GM04503 (cell line): ENCODE measurements at places on chromosomes 2 and 18.

- peak; percentile 37 for DNase-seq
Measured at GRCh38 chr2:230418341-230419016, 2.5 kb downstream of the SP100 start.

DNA sequence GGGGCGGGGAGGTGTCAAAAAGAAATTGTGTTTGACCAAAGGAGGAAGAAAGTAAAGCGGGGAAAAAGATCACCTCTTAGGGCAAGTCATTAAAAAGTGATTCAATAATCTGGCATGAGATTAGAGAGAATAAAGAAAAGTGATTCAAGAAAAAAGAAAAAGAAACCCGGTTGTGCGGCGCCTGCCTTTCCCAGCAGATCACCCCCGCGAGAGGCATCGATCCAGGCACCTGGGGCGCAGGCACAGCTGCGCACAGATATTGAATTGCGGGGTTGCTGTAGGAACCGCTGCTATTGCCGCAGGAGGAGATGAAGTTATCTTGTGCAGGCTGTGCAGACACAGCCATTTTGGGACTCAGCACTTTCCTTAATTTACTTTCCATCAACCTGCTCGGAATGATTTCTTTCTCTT lies 71.2 kb downstream of the PLB1 start:
- no peak for DNase-seq

DNA sequence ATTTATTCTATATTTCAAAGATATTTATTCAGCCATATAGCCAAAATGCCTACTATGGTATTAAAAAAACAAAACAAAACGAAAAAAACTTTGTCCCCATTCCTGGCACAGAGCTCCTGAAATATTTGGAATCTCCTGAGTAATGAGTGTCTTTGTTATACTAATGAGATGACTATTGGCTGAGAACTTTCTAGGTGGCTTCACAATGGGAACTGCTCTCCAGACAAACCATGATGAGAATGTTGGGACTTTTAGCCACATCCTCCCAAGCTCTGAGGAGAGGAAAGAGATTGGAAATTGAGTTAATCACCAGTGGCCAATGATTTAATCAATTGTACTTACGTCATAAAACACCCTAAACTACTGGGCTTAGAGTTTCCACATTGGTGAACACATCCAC lies 631.8 kb upstream of the SETBP1 start:
- no peak for DNase-seq

GRCh38 chr2:202780514-202781021 lies 91.0 kb downstream of the ICA1L start:
- DNase-seq = no peak

DNA sequence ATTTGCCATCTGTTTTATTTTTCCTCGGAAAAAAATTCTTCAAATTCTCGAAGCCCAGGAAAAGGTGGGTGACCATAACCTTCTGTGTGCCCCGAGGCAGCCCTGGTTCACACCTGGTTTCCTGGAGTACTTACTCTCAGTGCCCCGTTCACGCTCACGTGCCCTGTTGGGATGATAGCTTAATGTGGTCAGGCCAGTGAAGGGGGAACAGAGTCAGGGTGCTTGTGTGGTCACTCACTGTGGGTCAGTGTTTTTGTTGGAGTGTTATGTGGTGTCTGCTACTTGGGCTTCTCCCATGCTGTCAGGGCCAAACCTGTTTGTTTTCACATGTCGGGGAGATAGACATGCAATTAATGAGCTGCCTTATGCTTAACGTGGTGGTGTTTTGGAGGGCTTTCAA lies 78.1 kb downstream of the MAP4K4 start:
- DNase-seq = no peak

DNA sequence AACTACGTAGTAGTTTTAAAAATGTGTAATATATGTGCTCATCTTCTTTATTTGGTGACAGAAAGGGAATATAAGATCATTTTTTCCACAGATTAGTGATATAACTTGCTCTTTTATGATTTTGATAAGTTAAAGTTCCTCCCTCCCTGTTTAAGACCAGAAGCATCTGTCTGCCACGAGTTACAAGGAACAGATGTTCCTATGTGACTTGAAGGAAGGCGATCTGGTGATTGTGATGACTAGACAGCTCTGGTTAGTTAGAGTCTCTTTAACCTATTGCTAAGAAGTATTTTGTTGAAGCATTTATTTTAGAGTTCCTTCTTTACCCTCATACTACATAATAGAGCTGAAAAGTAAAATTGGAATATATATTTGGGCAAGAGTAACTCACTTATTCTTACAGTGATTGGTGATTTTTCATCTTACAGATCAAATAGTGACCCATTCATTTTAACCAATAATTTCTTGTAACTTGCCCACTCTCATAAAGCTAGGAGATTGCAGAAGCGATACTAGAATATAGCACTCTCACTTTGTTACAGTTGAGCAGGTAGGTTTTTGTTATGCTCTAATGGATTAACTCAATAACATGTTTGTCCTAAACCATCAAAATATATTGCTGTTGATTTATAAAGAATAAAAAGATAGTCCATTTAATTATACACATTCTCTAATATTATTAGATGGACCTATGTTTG lies 218.7 kb downstream of the SLC4A10 start:
- DNase-seq = no peak

DNA sequence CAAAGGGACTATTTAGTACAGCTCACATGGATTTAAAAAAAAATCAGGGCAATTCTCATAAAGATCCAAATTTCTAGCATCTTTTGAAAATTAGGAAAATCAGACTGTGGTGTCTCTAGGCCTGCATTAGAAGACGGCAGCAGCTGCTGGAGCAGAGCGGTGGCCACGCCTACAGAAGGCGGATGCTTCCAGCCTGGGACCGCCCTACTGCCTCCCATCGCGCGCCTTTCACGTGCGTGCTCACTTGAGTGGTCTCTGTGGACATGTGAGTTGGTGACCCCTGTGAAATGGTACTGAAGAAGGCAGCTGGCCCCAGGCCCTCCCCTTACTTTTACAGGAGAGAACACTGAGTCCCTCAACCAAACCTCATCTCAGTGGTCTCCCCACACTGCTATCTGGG lies 15.2 kb upstream of the ZFP36L2 start:
- DNase-seq = no peak

GRCh38 chr2:191938779-191939178 lies 91.9 kb upstream of the CAVIN2 start:
- DNase-seq = no peak

DNA sequence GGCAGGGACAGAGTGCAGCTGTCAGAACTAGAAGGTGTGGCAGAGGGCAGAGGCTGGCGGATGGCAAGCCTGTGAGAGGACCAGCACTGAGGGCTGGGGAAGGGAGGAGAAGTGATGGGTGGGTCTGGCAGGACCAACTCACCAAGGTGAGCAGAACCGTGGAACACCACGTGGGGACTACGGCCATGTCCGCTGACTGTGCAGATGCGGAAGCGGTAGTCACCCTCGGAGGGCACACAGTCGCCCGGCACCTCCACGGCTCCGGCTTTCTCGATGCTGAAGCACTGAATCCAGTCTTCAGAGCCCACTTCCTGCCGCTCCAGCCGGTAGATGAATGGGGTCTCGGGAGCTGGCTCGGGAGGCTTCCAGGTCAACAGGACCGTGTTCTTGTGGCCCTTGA lies 4.2 kb downstream of the OBSL1 start:
- DNase-seq = no peak

GRCh38 chr2:238449909-238450417 lies 23.2 kb downstream of the ASB1 start:
- DNase-seq = no peak

- no peak for DNase-seq
Measured at GRCh38 chr2:134178138-134178877, 75.6 kb upstream of the MGAT5 start.

- no peak for DNase-seq
Measured at GRCh38 chr18:58525928-58526424, 102.9 kb downstream of the ALPK2 start.

DNA sequence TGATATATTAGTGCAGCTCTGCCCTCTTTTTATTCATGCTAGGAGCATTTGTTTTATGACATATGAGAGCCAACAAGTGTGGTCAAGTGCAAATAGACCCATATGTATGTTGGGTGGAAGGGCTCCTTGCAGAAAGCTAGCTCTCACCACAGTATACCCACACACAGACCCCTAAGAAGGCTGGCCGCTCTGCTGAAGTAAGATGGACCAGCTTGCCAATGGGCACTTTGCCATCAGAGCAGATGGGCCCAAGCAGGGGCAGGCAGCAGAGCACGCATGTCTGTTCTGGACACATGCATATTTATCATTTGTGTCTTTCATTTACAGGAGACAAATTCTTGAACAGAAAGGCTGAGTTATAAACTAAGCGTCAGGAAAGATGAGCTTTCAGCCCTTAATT lies 187.5 kb upstream of the DTNA start:
- DNase-seq = no peak

DNA sequence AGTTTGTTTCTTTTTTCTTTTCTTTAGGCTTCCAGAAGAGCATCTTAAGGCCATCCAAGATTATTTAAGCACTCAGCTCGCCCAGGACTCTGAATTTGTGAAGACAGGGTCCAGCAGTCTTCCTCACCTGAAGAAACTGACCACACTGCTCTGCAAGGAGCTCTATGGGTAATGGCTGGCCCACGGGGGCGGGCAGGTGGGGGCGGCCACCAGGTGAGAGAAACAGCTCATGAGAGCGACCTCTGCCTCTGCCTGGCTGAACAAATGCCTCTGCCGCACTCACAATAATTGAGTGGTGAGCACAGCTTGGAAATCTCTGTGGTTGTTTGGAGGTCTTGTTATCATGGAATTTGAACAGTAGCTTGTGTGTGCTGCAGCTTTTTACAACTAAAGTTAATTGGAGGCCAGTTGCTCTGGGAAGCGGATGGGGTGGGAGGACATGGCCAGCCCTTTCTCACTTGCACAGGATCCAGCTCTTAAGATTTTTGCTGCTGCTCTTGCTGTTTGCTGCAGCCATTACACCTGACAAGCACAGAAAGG lies 70.4 kb downstream of the INPP5D start:
- no peak for DNase-seq

DNA sequence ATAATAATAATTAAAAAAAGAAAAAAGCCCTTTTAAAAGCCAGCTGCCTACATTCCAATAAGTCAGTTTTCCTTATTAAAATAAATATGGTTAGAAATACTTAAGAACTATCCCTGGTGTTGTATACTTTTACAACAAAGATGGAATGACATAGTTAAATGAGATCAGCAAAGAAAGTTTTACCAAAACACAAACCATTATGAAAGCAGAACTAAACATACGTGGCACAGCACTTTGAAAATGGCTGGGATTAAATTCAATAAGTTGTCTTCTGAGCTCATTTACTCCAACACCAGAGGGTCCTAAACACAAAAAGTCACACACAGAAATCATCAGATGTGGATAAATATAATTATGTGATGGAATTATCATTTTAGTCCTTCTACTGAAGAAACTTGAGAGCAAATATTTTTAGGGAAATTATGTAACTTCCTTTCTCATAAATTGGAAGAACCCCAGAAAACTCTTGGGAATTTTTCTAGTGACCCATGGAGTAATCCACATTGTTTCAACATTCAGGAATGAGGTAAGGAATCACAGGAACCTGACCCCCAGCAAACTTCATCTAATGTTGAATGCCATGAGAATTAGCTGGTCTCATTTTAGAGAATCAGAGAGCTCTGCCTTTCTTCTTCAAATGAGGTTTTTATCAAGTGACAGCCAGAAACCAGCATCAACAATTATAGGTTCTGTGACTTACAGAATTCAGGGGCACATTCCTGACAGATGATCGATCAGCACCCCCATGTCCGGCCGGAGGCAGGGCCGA lies 11.5 kb upstream of the TMEM237 start:
- DNase-seq = peak; percentile 85

DNA sequence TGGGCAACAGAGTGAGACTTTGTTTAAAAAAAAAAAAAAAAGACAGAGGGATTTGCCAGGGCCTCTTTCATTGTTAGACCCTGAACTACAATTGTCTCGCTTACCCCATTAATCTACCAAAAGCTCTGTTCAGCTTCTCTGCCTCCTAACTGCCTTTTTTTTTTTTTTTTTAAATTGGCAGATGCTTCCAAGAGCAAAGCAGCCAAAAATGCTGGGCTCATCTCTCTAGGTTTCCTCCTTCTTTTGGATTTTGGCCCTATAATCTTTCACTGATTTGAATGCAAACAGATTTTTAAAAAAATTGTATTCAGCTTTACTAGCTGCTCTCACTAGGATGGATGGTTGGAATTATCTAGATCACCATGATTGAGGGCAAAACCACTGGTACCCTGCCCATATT lies 33.2 kb upstream of the RAPGEF4 start:
- no peak for DNase-seq

DNA sequence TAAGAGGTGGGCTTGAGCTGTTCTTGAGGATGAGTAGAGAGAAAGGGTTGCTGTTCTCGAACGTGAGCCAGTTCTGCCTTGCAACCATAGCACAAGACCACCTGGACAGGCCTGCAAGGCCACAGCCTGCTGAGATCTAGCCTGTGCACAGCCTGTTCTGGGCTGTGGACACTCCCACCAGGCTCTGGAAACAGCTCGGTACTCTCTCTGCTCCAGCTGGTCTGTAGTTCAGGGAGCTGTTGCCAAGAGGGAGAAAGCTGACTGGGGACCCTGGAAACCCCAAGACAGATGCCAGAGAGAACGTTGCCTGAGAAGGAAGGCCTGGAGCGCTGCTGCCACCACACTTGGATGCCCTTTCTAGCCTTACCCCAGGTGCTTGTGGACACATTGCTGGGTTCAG lies 69.8 kb downstream of the CTIF start:
- no peak for DNase-seq

- peak; percentile 8 for DNase-seq
Measured at GRCh38 chr2:181275643-181276070, 181.5 kb upstream of the ITGA4 start.

DNA sequence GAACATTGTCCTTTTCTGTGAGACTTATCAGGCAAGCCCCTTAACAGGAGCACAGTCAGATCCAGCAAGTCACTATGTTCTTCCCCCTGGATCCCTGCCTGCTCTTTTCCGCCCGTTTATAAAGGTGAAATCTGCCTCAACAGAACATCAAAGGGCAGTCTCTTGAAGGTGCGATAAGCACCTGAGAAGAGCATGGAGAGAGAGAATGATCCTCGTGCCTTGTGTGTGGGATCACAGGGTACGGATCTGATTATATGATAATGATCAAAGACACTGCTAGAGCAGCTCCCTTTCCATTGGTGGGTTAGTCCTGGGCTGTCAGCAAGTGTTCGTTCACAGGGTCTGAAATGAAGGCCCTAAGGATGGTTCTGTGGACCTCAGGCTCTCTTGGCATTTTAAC lies 106.4 kb downstream of the ZAP70 start:
- DNase-seq = no peak

DNA sequence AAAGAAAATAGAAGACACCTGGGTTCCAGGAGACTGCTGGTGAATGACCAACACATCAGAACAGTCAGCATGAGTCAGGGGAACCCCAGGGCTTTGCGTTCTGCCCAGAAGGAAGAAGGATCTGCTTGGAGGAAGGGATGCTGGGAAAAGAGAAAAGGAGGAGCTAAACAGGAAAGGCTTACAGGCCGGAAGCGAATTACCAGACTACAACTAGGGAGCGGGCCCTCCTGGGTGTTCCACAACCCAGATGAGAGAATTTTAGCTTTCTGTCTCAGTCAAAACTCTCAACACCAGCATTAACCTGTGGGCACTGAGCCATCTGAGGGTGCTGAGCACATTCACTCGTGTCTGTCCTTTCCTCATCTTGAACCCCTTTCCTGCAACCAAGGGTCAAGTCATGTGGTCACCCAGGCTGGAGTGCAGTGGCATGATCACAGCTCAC lies 19.2 kb downstream of the CDC42EP3 start:
- peak; percentile 91 for DNase-seq
